ENCODE measurements at places on chromosomes 6 and 20.

- no peaks in the 10 kb centered on the region for H3K36me3 ChIP-seq
- peaks cover 5% of the 10 kb centered on the region for H3K27me3 ChIP-seq
- DNase-seq = no peak
- H3K27ac ChIP-seq = peak overlapping the region; percentile 90
- peak overlapping the region; percentile 77 for H3K4me3 ChIP-seq
- H3K4me1 ChIP-seq = peaks cover 18% of the 10 kb centered on the region
Observed at GRCh38 chr6:144063246-144063743, 32.1 kb downstream of the SF3B5 start.

- H3K27me3 ChIP-seq = peaks cover 4% of the 10 kb centered on the region
- no peak overlapping the region for H3K4me3 ChIP-seq
- no peaks in the 10 kb centered on the region for H3K36me3 ChIP-seq
- peak; percentile 30 for DNase-seq
Observed at GRCh38 chr6:170162775-170163404, 128.0 kb downstream of the DLL1 start.

GRCh38 chr6:16473908-16474771, 235.8 kb downstream of the GMPR start:
- H3K27me3 ChIP-seq = no peaks in the 10 kb centered on the region
- H3K4me3 ChIP-seq = no peak overlapping the region
- peaks cover 15% of the 10 kb centered on the region for H3K4me1 ChIP-seq
- no peak for DNase-seq
- no peaks in the 10 kb centered on the region for H3K36me3 ChIP-seq
- H3K27ac ChIP-seq = no peak overlapping the region

DNA sequence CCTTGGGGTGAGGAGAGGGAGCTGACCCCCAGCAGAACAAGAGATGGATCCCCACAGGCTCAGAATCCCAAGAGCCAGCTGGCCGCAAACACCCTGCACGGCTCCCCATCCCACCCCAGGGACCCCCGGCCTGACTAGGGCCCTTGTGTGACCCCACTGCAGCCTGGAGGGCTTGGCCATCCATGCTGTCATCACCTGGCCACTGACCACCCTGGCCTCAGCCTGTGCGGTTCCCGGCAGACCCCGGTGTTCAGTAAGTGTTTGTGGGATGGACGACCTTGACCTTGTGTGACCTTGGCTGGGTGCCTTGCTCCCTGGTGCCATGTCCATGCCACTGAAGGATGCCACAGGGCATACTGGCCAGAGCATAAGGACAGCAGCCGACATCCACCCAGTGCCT, 328.3 kb downstream of the TAF4 start:
- H3K36me3 ChIP-seq = no peaks in the 10 kb centered on the region
- peaks cover 22% of the 10 kb centered on the region for H3K27me3 ChIP-seq
- no peaks in the 10 kb centered on the region for H3K4me1 ChIP-seq
- no peak overlapping the region for H3K4me3 ChIP-seq

GRCh38 chr20:20824924-20825584, 112.6 kb upstream of the RALGAPA2 start:
- peak; percentile 68 for DNase-seq
- no peak overlapping the region for H3K27ac ChIP-seq
- H3K4me1 ChIP-seq = peaks cover 4% of the 10 kb centered on the region
- H3K36me3 ChIP-seq = no peaks in the 10 kb centered on the region

GRCh38 chr6:44257025-44257752, at the start of gene SLC35B2:
Gene SLC35B2, minus strand, starts transcription at chr6:44257528. Its CDS starts 118 bp downstream, at chr6:44257410.
- peak within 1 kb of the TSS; percentile 96 for H3K4me3 ChIP-seq
- peaks cover 41% of the 10 kb centered on the region for H3K4me1 ChIP-seq
- peaks cover 59% of the 10 kb centered on the region for H3K36me3 ChIP-seq
- H3K27ac ChIP-seq = peak within 1 kb of the TSS; percentile 87
- no peaks in the 10 kb centered on the region for H3K27me3 ChIP-seq

DNA sequence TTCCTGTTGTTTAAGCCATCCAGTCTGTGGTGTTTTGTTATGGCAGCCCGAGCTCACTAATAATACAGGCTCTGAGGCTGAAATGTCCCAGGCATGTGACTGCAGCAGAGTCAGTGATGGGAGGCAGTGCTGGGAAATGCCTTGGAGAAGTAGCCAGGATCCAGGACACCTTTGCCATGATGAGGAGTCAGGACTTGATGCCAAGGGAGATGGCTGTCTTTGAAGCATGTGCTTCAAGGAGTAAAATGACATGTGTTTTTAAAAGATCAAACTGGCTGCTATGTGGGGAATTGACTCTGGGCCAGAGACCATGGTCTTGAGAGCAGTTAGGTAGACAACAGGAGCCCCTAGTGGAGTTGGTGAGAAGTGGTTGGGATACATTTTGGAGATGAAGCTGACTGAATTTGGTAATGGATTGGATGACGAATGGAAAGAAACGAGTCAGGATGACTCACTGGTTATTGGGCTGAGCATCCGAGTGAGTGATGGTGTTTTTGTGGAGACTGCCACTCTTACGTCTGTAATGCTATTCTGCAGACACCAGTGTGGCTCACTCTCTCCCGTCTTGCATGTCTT, 322.2 kb downstream of the PLCB1 start:
- H3K27me3 ChIP-seq = no peaks in the 10 kb centered on the region
- no peaks in the 10 kb centered on the region for H3K36me3 ChIP-seq
- H3K4me3 ChIP-seq = no peak overlapping the region
- no peak overlapping the region for H3K27ac ChIP-seq
- no peak for DNase-seq

DNA sequence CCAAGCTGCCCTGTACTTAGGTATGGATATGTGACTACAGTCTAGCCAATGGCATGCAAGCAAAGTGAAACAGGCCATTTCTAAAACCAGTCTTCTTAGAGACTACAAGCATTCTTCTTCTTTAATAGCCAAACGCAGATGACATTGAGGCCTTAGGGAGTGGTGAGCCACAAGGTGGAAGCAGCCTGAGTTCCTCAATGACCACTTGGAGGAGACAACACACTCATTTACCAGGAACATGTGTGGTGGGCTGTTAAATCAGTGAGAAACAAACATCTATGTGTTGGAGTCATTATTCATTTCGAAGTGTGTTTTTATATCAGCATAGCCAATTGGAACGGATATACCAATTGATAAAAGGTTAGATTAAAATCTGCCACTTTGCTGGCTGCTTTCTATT, 122.0 kb downstream of the GFRAL start:
- H3K27ac ChIP-seq = no peak overlapping the region
- no peaks in the 10 kb centered on the region for H3K27me3 ChIP-seq
- H3K4me3 ChIP-seq = no peak overlapping the region

- H3K36me3 ChIP-seq = no peaks in the 10 kb centered on the region
- DNase-seq = no peak
- no peak overlapping the region for H3K27ac ChIP-seq
- H3K27me3 ChIP-seq = peaks cover 11% of the 10 kb centered on the region
Observed at GRCh38 chr20:51930775-51931174, 128.5 kb upstream of the SALL4 start.

DNA sequence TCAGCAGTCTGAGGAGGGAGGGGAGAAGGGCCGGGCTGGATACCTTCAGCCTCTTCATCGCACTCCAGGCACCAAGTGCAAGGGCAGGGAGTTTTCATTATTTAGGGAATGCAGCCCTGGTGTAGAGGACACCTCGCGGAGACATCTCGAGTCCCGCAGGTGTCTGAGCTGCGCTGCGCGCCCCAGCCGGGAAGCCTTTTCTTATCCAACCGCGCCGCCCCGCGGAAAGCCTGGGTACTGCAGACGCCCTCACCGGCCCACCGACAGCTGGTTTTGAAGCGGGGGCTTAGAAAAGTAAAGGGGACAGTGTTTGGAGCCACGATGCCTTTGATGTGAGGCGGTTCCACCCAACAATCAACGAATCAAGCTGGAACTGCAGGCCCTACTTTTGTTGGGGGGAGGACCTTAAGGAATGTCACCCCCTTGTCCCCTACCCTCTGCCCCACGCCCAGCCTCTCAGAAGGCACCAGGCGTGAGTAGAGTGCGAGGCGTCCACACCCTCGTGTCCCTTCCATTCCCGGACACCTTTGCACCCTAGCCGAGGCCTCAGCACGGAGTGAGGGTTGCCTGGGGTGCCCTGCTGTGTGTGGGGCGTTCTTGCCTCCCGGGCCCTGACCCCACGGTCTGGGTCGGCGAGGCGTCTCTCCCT, 8.6 kb downstream of the NKX2-2 start:
- H3K4me3 ChIP-seq = peak overlapping the region; percentile 47
- DNase-seq = peak; percentile 85
- no peak overlapping the region for H3K27ac ChIP-seq
- H3K27me3 ChIP-seq = peaks cover 82% of the 10 kb centered on the region
- H3K36me3 ChIP-seq = no peaks in the 10 kb centered on the region
- peaks cover 34% of the 10 kb centered on the region for H3K4me1 ChIP-seq

DNA sequence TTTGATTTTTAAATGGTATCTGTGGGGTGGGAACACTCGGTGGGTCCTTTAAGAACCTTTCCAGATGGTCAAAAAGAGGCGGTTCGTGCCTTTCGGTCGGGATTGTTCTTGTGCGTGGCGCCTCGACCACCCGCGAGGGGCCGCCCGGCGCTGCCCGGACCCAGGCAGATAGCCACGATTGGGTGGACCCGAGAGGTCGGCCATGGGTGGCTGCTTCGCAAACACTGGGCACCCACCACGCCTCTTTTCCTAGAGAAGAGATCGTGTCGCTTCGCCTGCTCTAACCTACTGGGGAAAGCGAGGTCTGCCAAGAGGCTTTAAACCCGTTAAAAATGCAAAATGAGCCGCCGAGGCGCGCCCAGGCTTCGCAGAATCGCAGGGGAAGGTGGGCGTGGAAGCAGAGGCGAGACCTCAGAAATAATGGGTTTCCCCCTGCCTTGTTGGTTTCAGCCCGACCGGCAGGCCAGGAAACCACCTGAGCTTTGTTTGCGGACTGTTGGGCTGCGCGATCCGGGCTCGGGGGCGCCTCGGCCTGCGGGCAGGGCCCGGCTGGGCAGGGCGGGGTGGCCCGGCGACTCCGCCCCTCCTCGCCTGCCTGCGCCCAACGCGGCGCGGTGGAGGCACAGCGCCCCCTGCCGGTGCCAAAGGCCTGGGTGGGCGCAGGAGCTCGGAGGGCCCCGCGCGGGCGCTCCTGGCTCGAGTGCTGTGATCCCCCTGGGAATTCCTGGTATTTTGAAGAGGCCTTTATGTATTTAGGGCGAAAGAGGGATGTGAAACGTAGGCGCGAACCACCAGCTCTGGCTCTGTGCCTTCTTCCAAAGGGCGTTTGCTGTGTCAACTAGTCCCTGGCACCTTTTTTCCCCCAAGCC, 1.6 kb downstream of the MARCKS start:
- H3K27me3 ChIP-seq = peaks cover 10% of the 10 kb centered on the region
- peaks cover 38% of the 10 kb centered on the region for H3K4me1 ChIP-seq
- H3K27ac ChIP-seq = peak overlapping the region; percentile 94
- peak; percentile 88 for DNase-seq
- H3K4me3 ChIP-seq = peak overlapping the region; percentile 82

DNA sequence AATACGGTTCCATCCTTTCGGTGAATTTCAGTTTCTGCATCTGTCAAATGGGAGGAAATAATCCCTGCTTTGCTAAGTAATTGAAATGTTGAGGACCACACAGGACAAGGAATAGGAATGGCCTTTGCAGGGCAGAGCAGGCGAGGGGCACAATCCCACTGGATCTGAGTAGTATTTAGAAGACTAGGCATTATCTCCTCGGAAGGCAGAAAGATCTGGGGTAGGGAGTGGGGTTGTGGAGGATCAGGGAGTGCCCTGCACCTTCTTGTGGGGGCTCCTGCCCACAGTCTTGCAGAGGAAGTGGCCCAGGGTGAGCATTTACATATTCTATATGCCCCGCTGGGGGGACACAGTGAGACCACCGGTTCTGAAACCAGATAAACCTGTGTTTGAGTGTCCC, 87.1 kb upstream of the SIRPA start:
- no peak overlapping the region for H3K4me3 ChIP-seq
- no peak overlapping the region for H3K27ac ChIP-seq
- peaks cover 8% of the 10 kb centered on the region for H3K27me3 ChIP-seq
- peaks cover 38% of the 10 kb centered on the region for H3K4me1 ChIP-seq
- H3K36me3 ChIP-seq = no peaks in the 10 kb centered on the region
- DNase-seq = no peak

DNA sequence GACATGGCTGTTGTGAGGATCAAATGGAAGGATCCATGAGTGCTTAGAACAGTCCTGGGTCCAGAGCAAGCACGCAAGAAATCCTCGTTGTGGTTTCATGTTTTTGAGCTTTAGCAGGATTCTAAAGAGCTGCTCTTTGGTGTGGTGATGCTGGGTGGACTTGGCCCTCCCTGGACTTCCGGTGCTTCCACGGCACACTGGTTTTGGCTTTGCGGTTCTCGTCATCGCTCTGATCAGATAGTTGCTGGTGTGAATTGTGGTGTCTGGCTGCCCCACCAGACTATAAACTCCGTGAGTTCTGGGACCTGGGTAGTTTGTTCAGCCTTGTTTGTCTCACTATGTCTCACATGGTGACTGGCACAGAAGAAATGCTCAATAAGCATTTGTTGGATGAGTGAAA, 3.3 kb downstream of the HNF4A start:
- no peak overlapping the region for H3K4me3 ChIP-seq
- no peak for DNase-seq
- peaks cover 6% of the 10 kb centered on the region for H3K4me1 ChIP-seq
- no peaks in the 10 kb centered on the region for H3K27me3 ChIP-seq

Data from lower lobe of right lung (tissue), 2 donors.